NCI-H524 (cell line): ENCODE measurements at places on chromosomes 3 and 15.

DNA sequence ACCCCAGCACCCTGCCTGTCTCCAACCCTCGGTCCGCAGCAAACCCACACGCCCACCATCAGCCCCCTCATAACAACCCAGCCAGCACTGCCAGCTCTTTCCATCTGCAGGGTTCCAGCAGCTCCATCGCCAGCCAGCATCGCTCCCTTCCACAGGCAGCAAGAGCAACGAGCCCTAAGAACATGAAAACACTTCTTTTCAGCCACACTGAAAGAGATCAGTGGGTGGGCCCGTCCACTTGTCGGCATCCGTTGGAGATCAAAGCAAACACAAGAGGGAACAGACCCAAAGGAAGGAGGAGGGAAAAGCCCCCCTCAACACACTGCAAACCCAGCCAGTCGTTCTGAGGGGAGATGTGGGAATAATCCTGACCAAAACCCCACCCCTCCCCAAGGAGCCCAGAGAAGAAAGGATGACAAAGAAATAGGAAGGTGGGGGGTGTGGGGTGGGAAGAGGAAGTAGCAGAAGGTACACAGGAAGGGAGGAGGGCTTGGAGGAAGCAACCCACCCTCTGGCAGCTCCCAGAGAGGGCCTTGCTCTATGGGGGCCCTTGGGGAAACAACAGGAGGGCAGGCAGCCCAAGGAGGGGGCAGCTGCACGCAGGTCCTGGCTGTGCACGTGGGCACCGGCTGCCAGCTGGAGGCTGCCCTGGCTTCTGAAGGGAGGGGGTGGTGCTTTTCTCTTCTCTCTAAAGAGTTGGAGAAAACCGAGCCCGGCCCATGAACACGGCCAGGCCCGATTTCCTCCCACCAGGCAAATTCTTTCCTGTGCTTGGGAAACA, 473.6 kb upstream of the PROK2 start:
- DNase-seq: peak; percentile 87

GRCh38 chr3:11820531-11821041, 26.1 kb downstream of the TAMM41 start:
- peak; percentile 6 for DNase-seq

GRCh38 chr3:126999383-126999782, 16.5 kb downstream of the PLXNA1 start:
- no peak for DNase-seq

GRCh38 chr3:10815487-10815886, 541 bp upstream of the SLC6A11 start:
- DNase-seq: peak; percentile 43

DNA sequence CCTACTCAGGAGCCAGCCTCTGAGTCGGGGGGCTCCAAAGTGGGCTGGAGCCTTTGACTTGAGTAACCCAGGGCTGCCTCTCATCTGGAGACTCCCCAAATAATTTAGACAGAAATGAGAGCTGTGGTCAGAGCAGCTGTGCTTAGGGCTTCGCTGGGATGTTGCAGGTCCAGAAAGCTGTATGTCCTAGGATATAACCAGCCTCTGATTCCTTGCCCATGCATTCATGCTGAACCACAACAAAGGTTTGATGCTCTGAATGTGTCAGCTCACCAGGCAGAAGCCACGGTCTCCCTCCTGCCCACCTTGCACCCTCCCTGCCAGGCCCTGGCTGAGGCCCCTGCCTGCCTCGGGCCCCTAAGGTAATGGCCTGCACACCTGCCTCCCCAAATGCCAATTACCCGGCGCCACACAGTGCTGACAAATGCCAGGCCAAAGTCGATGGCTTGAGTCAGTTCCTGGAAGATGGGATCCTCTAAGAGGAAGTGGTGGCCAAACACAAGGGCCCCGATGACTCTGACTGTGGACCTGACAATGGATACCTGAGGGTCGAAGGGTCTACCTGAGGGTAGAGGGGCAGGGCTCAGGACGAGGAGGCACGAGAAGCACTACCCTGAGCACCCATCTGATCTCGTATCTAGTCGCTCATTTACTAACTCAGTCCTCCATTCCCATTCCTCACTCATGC, 21.7 kb upstream of the PARL start:
- DNase-seq: no peak

DNA sequence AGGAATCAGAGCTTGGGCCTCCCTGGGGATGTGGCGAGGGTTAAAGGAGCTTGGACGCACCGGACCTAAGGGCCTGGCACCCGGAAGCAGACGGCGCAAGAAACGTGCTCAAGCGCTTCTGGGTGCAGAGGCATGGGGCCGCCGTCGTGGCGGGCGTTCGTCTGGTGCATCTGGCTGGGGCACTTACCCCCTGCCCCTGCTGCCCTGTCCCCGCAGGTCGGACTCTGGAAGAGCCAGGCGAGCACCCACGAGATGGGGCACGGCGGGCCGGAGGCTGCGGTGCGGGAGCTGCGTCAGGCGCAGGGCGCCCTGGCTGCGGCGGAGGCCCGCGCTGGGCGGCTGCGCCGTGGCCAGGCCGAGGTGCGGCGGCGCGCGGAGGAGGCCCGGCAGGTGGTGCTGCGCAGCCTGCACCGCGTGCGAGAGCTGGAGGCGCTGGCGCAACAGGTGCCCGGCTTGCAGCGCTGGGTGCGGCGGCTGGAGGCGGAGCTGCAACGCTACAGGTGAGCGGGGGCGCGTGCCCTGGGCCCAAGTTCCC, 2.5 kb downstream of the EFCC1 start:
- DNase-seq: no peak

- DNase-seq: no peak
Observed at GRCh38 chr3:137348936-137349335, 391.2 kb downstream of the IL20RB start.

DNA sequence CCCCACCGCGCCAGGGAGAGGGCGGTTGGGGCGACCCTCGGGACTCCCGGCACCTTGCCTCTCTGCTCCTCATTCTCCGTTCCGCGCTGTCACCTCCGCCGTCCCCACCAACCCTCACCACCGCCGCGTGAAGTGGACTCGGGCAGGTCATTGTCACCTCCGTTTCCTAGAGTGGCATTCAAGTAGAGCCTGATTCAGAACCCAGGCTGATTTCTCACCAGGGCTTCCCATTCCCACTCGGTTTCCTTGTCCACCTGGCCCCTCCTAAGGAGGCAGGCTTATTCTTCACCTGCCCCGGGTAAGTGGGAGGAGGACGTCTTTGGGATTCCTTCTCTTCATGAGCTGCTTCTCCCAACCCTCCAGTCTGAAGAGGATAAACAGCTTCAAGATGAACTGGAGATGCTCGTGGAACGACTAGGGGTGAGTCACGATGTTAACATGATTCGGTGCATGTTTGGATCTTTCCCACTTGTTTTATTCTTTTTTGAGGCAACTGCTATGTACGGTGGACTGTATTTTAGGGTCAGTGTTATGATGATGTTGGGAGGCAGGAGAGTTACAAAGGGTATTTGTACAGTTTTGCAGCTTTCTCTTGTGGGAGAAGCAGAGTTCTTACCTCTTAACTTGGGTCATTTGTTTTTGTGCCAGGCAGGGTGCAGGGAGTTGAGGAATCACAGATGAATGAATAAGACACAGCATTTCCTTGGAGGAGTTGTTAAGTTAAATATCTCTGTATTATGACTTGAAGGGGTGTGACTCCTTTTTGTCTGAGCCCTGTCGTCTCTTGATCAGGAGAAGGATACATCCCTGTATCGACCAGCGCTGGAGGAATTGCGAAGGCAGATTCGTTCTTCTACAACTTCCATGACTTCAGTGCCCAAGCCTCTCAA, 692 bp downstream of the PSMD2 start:
- DNase-seq: no peak

GRCh38 chr3:112948346-112948838, 26.5 kb downstream of the CD200R1 start:
- DNase-seq: no peak

GRCh38 chr3:22671848-22672247, 531.3 kb upstream of the UBE2E2 start:
- no peak for DNase-seq

- no peak for DNase-seq
Observed at GRCh38 chr15:39028069-39028468, 463.5 kb upstream of the RASGRP1 start.

DNA sequence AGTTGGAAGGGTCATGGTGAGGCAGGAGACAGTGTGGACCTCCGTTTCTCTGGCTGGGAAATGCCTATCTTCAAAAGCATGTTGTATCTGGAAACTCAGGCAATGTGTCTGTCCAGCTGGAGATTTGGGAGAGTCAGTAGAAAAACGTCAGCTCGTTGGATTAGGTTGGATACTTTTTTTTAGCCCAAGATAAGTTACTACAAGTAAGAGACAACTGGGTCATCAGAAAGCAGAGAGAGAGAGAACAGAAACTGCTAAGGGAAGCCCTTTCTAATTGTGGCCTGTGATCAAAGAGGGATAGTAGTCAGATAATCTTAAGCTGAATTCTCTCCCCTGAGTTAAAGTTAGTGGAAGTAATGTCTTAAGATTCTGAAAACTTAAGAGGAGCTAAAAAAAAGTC, 78.9 kb upstream of the ZNF280D start:
- no peak for DNase-seq

DNA sequence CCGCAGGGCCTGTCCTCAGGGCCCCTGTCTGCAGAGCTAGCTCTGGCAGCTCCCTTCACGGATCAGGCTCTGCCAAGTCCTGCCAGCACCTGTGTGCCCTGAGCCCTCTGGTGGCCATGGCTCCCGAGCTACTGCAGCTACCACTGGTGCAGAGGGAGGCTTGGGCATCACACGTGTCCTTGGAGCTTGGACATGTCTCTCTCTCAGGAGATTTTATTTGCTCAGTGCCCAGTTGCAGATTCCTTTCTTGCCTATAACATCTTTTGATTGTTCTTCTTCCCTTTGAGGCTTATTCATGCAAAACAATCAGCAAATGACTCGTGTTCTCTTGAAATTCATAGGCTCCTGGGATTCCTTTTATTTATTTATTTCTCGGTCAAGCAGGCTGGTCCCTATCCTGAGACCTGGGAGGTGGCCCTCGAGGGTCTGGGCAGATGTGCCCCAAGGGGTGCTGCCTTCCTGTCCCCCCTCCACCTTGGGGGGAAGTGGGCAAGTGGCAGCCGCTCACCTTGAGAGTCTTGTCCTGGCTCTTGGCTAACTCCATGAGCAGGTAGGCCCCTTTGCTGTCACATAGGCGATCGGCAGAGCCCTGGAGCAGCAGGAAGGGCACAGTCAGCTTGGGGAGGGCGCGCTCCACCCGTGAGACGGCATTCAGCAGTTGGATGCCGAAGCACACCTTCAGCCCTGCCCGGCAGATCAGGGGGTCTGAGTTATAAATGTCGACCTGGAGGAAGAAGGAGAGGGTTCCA, 21.9 kb downstream of the ABTB1 start:
- DNase-seq: peak; percentile 85

DNA sequence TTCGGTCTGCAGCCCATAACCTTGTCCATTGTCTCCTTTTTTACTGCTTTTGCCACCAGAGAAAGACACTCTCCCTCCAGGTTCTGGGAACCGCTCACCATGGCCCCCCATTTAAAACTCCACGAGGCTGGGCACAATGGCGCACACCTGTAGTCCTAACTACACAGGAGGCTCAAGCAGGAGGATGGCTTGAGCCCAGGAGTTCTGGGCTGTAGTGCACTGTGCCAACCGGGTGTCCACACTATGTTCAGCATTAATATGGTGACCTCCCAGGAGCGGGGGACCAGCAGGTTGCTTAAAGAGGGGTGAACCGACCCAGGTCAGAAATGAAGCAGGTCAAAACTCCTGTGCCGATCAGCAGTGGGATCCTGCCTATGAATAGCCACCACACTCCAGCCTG, 28.0 kb upstream of the IDH2 start:
- no peak for DNase-seq

DNA sequence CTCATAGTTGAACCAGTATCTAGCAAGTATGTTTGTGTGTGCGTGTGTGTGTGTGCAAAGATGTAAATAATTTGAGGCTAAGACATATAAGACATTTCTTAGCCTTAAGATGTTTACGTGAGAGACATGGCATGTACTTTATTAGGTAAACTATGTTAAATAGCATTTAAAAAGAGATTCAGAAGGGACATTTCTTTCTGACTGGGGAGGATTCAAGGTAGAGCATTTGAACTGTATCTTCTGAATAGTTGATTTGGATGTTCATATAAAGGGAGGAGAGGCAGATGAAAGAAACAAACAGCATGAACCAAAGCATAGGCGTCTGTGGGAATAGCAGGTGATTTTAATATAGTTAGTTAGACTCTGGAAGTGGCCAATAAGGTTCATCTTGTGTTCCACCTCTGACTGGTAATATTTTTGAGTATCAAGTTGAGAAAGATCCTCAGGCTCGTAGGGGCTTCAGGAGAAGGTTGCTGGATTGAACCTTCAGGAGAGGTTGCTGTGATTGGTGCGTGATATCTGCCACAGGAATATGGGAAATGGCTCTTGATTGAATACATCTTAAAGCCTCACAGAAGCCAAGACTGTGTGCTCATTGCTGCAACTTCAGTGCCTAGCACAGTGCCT, 12.6 kb downstream of the NFKBIZ start:
- DNase-seq: no peak

GRCh38 chr3:141525814-141526213, 39.0 kb downstream of the RASA2 start:
- DNase-seq: no peak

GRCh38 chr3:190865419-190865818, 2.9 kb upstream of the GMNC start:
- DNase-seq: no peak

DNA sequence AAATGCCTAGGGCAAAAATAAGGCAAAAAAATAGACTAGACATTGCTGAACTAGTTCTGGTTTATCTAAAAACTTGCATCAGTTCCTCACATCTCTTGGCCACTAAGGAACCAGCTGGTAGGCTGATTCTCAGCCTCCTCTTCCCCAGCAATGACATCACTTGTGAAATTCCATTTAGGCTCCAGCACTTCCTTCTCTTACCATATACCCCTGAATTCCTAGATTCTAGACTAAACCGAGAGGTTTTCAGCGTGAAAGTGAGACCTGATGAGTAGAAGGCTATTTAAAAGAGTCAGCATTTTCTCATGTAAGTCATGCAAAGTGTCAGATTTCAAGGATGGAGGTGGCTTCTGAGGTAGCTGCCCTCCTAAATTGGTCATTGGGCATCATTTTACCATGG, 247.1 kb upstream of the CDIN1 start:
- DNase-seq: no peak

DNA sequence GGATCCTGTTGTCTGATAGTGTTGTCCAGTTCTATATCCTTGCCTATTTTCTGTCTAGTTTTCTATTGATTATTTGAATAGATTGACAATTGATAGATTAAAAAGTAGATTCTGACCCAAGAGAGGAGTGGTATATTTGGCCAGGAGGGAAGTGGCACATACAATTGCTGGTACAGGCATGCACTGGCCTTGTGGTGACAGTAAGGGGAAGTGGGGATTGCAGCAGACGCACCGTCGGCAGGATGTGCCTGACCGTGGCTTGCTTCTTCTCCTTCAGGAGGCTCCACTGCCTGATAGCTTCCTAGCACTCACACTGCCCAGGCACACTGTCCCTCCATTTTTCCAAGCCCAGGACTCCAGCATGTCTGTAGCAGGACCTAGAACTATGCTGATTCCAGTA, 10.5 kb downstream of the GABRG3 start:
- no peak for DNase-seq

- no peak for DNase-seq
Observed at GRCh38 chr3:71797455-71797854, 12.5 kb upstream of the PROK2 start.

DNA sequence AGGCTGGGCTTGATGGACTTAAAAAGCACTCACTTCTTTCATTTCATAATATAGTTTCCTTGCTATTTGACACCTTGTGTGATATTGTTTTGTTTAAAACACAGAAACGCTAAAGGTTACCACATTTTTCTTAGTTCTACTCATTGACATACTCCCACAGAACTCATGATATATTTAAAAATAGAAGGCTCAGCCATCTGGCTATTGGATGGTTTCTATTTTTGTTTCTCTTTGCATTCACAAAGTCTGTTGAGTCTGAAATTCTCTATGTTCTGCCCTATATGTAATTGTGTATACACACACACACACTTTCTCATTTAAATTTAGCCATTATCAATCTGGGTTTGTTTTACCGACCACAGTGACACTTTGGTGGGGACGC, 128.2 kb downstream of the SOX2 start:
- no peak for DNase-seq
